ENCODE measurements at places on chromosomes 2 and 18. TPM values are rescaled to one million over a fixed set of nuclear protein-coding genes. Genes with fewer than 3 reads are reported as not detected.

The ESPNL gene
- total RNA-seq = 0.44 TPM

The LOXL3 gene
- total RNA-seq = 15.0 TPM

- H3K27ac ChIP-seq = no peak overlapping the region
- no peaks in the 10 kb centered on the region for H3K4me1 ChIP-seq
- no peak overlapping the region for H3K4me3 ChIP-seq
- DNase-seq = no peak
- H3K27me3 ChIP-seq = no peaks in the 10 kb centered on the region
- H3K36me3 ChIP-seq = no peaks in the 10 kb centered on the region
Measured at GRCh38 chr2:119486886-119487285, 37.4 kb downstream of the SCTR start.

The ARHGEF4 gene
- 22.2 TPM for total RNA-seq

DNA sequence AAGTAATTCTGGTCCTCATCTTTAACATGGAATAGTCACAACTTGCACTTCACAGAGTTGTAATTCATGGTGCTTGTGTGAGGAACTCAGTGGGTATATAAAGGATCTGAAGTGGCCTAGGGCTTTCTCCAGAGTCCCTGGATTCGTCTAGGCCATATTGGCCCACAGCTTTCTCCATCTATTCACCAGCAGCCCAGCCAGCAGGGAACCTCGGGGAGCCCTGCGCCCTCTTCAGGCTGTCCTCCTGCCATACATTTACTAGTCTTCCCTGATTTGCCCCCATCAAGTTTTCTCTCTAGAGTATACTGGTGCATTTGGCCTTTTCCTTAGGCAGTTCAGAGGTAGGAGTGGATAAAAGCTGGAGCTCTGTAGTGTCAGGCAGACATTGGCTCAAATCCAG lies 278.3 kb downstream of the MYCN start:
- no peaks in the 10 kb centered on the region for H3K36me3 ChIP-seq
- no peaks in the 10 kb centered on the region for H3K27me3 ChIP-seq
- H3K4me1 ChIP-seq = no peaks in the 10 kb centered on the region
- no peak for DNase-seq
- H3K27ac ChIP-seq = no peak overlapping the region

The SP100 gene
- 126 TPM for total RNA-seq

The MC2R gene
- total RNA-seq = not detected

DNA sequence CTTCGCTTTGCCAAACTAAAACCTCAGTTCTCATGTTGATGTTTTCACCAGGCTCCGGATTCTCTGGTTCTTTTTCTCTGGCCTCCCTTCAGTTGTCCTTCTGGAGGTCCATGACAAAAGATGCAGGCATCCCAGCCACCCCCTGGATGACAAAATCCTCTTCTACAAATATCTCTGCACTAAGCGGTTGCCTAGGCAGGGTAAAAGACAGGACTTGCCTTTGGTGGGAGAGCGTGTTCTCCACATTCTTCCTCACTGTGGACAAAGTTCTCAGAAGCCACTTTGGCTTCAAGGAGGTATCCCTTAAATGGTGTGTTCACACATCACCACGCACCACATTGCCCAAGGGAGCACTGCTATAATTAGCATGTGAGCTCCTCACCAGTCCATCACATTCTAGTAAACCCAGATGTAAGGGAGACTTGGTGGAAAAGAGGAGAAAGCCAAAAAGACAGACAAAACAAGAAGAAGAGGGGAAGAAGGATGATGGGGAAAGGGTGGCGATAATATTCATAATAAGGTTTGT lies 23.6 kb upstream of the MRPL33 start:
- no peak overlapping the region for H3K27ac ChIP-seq
- no peaks in the 10 kb centered on the region for H3K27me3 ChIP-seq
- H3K36me3 ChIP-seq = no peaks in the 10 kb centered on the region
- no peak for DNase-seq
- H3K4me3 ChIP-seq = no peak overlapping the region

- no peaks in the 10 kb centered on the region for H3K36me3 ChIP-seq
- peaks cover 38% of the 10 kb centered on the region for H3K4me1 ChIP-seq
- H3K4me3 ChIP-seq = no peak overlapping the region
- no peak for DNase-seq
- H3K27me3 ChIP-seq = no peaks in the 10 kb centered on the region
Measured at GRCh38 chr2:85992611-85993010, 103.8 kb upstream of the ST3GAL5 start.

DNA sequence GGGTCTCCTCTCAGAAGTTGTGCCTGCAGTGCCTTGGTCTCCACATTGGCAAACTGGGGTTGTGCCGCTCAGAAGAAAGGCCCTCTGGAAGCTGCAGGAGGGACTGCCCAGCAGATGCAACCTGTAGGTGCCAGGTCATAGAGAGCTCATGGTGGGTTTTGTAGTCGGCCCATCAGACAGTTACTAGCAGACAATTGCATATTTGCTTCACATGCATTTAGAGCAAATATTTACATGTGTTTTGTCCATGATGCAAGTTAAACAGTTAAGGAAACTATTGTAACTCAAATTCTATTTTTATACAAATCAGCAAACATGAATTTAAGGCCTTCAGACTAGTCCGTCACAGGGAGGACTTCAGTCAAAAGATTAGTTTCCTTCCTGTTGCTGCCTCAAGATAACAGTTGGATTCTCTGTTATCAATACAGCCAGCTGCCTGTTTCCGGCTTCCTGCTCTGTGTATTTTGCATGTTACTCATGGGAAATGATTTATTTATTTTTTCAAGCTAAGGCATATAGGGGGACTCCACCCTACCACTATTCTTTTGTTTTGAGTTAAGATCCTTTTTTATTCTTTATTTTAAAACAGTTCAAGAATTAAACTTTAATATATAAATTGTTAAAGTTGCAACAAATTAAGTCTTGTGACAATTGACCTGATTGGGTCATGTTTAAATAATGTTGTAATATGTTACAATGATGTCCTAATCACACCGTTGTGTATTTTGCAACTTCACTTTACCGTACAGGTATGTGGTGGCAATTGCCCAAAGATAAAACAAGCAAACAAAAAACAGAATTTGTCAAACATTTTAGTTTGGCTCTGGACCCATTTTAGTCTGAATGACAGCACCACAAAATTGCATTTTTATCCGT lies 133.5 kb downstream of the SPTBN1 start:
- H3K4me3 ChIP-seq = no peak overlapping the region
- H3K4me1 ChIP-seq = no peaks in the 10 kb centered on the region
- H3K36me3 ChIP-seq = no peaks in the 10 kb centered on the region
- no peaks in the 10 kb centered on the region for H3K27me3 ChIP-seq
- H3K27ac ChIP-seq = peak overlapping the region; percentile 46

- H3K4me1 ChIP-seq = no peaks in the 10 kb centered on the region
- no peak overlapping the region for H3K4me3 ChIP-seq
- no peaks in the 10 kb centered on the region for H3K27me3 ChIP-seq
- no peaks in the 10 kb centered on the region for H3K36me3 ChIP-seq
- DNase-seq = no peak
Measured at GRCh38 chr2:10623776-10624175, 66.0 kb downstream of the NOL10 start.

DNA sequence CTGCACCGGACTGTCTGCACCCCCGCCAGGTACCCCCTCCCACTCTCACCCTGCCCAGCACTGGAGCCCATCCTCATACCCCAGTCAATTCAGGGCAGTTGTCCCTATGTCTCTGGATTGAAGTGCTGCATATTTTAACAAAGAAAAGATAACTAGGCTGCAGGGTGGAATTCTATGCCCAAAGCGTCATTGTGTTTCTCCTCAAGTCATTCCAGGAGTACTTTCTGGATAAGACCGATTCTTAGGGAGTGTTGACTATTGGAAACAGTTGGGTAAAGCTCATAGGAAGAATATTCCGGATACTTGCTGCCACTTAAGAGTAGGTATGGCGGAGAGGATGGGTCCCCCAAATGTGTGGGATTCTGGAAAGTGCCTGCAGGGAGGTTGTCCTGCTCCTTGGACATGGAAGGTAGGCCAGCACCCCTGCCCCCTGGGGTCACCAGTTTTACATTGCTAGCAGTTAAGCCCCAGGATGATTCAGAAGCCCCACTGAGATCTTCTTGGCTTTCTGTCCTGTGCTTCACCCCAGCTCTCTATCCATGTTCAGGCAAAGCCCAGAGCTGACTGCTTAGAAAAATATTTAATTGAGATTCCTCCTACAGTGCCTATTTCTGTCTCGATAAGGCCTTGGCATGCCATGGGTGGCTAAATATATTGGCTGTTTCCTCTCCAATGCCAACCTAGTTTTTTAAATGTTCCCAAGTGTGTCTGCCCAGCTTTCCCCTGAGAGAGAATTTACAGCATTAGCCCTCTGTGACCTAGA lies 48.2 kb downstream of the RPL37A start:
- H3K4me1 ChIP-seq = peaks cover 10% of the 10 kb centered on the region
- no peak for DNase-seq
- H3K36me3 ChIP-seq = no peaks in the 10 kb centered on the region
- no peak overlapping the region for H3K4me3 ChIP-seq

DNA sequence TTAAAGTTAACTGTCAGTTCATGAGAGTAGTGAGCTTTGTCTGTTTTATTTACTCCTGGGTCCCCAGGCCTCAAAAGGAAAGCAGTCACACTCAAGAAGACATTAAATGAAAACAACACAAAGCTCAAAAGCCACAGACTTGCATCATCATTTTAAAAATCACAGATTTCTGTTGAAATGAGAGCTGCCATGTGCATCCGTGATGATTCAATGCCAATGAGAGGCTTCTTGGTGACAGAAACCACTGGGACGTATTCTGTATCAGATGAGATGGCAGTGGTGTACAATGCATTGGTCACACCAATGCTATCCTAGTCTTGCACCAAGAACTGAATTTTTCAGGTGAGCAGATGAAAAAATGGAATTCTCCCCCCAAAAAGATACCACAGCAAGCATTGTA lies 204.8 kb downstream of the ANAPC1 start:
- no peaks in the 10 kb centered on the region for H3K4me1 ChIP-seq
- no peak overlapping the region for H3K27ac ChIP-seq
- H3K4me3 ChIP-seq = no peak overlapping the region
- no peaks in the 10 kb centered on the region for H3K36me3 ChIP-seq
- DNase-seq = no peak

The TUBB6 gene
- total RNA-seq = 506 TPM

DNA sequence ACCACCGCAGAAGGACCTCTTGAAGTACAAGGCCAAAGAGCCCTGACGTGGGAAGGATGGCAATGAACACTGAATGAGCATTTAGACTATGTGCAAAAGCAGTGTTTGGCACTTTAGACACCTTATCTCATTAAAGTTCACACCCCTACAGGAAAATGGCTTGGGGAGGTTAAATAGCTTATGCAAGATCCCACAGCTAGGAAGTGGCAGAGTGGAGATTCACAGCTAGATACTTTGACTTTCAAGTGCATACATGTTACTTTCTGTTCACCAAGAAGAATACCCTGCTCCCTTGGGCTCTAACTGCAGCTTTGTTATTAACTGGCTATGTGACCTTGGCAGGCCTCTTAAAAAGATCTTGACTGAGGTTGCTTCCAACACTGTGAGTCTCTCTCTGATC lies 58.2 kb downstream of the ICOS start:
- peaks cover 11% of the 10 kb centered on the region for H3K4me1 ChIP-seq
- H3K4me3 ChIP-seq = no peak overlapping the region
- no peak overlapping the region for H3K27ac ChIP-seq
- DNase-seq = no peak

- H3K27ac ChIP-seq = no peak overlapping the region
- H3K4me1 ChIP-seq = no peaks in the 10 kb centered on the region
- H3K27me3 ChIP-seq = no peaks in the 10 kb centered on the region
- no peak overlapping the region for H3K4me3 ChIP-seq
Measured at GRCh38 chr2:24546669-24547068, 55.6 kb downstream of the NCOA1 start.

DNA sequence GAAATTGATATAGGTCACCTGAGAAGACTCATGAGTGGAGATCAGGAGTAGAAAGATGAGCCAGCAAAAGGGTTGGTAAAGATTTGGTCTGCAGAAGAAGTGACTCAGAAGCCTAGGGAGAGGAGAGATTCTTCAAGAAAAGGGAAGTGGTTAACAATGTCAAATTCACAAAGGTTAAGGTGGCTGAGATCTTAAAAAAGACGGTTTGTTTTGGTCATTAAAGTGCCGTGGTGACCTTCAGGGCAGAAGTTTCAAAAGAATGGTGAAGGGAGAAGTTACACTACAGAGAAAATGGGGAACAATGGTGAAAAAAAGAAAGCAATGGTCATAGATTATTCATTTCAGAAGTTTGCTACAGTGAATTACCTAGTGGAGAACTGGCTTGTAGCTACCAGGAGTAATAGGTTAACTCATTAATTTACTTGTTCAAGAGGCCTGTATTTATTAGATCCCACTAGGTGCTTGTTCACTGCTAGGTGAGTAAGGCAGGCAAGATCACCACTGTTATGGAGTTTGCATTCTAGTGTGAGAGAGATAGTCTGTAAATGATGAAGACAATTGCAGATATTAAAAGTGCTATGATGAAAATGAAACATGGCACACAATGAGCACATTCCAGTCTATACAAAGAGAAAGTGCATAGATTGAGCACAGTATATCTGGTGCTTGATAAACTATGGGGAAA lies 43.0 kb downstream of the FBXO48 start:
- no peak overlapping the region for H3K4me3 ChIP-seq
- H3K27ac ChIP-seq = no peak overlapping the region
- DNase-seq = no peak
- no peaks in the 10 kb centered on the region for H3K27me3 ChIP-seq

The CNGA3 gene
- not detected for total RNA-seq

DNA sequence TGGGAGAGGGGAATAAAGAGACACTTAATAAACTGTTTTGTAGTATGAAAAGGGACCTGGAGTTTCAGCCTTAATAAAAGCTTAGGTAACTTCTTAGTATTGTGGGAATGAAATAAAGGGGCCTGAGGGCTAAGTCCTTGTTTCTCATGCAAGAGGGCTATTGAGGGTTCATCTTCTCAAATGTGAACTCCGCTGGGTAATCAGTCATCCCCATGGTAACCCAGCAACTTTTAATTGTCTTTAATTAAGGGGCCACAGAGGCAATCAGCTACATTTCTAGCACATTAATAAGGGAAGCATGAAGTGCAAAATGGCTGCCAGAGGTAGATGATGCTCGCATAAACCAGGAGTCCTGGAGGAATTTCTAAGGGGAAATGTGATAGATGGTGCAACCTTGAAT lies 1784.2 kb upstream of the CELF4 start:
- no peak for DNase-seq
- H3K36me3 ChIP-seq = no peaks in the 10 kb centered on the region
- H3K4me3 ChIP-seq = no peak overlapping the region
- no peak overlapping the region for H3K27ac ChIP-seq
- no peaks in the 10 kb centered on the region for H3K4me1 ChIP-seq
- peaks cover 2% of the 10 kb centered on the region for H3K27me3 ChIP-seq

The MPV17 gene
- total RNA-seq = 68.4 TPM

The RESP18 gene
- not detected for total RNA-seq

The ALK gene
- 0.90 TPM for total RNA-seq
